CD4-positive, alpha-beta T cell treated with Interferon gamma for 1 hour (primary cell): ENCODE measurements at places on chromosomes 3 and 15.

- DNase-seq, result no peak
Measured at GRCh38 chr3:54949491-54950044, 21.7 kb upstream of the LRTM1 start.

DNA sequence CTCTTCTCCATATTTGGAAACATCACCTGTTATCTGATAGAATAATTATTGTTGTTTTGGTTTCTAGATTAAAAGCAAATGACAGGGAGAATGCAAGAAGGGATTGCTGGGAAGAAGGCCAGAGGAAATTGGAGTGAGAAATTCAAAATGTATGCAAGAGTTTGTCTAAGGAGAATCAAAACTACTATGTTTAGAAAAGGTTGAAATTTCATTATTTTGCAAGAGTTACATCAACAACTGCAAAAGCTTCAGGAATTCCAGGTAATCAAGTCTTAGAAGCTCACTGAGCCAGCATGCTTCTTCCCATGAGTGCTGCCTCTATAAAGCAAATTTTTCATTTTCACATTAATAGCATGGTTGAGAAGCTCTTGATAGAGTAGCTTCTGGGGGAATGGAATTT is 177.2 kb upstream of the GBE1 start:
- no peak for DNase-seq

DNA sequence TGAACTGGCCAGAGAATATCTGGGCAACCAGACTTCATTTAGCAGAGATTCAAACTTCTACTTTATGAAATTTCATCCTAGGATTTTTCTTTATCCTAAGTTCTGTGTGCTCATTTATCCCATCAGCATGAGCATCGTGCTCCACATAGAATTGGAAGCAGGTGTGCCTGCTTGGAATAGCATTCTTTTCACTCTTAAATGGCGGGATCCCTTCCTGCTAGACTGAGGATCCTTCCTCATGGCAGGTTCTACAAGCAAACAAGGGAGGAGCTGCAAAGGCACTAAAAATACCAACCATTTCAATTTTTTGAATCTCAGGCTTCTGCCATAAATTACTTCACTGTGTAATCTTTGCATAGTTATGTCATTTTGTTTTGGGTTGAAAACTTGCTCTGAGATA is 74.6 kb upstream of the FLNB start:
- no peak for DNase-seq

GRCh38 chr15:96345560-96346399 is 15.3 kb downstream of the NR2F2 start:
- no peak for DNase-seq

- DNase-seq, result no peak
Measured at GRCh38 chr3:171543759-171544300, 83.6 kb upstream of the TNIK start.

DNA sequence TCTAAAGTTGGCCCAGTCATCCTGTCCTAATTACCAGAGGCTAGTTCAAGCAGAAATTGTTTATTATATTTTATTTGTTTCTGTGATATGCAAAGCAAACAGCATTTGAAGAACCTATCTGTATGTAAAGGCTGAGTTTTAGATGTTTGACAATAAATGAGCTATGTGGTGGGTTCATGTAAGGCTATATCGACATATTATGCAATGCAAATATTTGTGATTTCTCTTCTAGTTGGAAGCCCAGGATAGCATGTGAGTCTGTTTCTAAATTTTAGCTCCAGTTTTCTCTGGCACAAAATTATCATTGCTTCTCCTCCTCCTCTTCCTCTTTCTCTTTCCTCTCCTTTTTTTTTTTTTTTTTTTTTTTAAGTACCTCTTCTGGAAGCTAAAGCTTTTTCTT is 263.2 kb upstream of the LMCD1 start:
- no peak for DNase-seq

GRCh38 chr3:17639257-17639656 is 103.2 kb downstream of the TBC1D5 start:
- no peak for DNase-seq

DNA sequence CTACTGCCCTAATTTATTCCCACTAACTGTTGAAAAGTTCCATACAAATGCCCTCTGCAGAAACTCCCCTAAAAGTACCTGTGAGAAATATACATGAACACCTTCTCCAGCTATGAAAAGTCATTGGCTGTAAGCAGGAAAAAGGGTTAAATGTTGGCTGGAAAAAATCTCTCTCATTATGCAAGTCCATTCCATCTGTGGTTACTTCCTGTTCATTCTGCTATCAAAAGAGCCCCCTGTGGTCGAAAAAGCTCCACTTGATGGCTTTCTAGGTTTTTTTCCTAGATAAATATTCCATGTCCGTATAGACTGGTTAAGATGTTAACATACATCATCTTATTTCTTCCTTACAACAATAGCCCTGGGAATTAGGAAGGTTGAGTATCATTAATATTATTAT is 56.2 kb upstream of the AKAP13 start:
- DNase-seq, result no peak

DNA sequence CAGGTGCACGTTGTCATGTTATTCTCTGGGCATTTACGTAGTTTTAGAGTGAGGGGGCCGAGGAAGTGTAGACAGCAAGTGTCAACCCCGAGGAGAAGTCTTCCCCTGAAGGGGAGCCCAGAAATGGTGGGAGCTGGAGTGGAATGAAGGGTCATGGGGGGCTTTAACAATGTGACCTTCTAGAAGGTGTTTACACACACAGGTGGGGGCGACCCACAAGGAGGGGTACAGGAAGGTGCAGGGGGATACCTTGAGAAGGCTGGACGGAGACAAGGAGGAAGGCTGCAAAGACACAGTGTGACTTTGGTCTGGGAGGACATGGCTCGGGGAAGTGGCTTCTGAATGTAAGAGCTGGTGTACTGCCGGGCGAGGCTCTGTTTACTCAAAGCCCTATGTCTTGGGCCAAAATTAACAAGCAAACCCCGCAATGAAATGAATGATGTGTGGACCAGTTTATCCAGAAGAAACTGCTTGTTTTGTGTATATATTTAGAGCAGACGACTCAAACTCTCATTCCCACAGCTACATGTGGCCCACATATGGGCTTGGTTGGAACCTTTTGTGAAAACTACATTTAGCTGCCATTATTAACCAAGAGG is 18.7 kb downstream of the TRPM1 start:
- DNase-seq, result no peak

DNA sequence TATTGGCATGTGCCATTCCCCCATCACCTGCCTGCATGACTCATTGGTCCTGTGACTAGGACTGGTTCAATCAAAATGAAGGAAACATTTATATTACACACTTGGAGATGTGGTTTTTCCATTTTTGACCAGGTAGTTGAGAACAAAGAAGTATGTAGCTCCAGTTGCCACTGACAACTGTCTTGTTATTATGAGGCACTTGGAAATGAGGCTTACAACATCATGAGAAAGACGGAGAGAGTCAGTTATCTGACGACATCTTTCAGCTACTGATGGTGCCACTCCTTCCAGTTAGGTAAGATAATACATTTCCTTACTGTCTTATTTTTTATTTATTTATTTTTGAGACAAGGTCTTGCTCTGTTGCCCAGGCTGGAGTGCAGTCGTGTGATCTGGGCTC is 21.8 kb upstream of the PROK2 start:
- DNase-seq, result no peak

DNA sequence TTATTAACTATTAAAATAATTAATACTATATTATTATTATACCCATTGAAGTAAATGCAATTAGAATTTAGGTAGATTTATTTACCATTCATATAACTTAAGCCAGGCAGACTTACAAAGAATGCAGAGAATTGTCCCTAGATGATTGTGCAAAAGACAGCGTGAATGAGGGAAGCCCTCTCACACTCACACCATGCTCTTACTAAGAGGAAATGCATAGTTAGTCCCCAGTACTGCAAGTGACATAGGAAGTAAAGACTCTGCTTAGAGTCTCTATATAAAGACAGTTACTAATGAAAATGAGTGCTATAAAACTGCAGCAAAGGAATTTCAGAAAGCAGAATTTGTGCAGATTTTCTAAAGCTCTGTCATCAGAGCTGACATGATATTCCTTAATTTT is 270.4 kb downstream of the ZBBX start:
- no peak for DNase-seq
